Psoas muscle (tissue), 8 donors: ENCODE measurements at places on chromosomes 6 and 20.
A peak's percentile ranks its signal among the peaks of the same experiment; 100 is the strongest.

- no peak for DNase-seq
These were observed 51.5 kb downstream of the KCNS1 start for GRCh38 chr20:45049438-45049837.

DNA sequence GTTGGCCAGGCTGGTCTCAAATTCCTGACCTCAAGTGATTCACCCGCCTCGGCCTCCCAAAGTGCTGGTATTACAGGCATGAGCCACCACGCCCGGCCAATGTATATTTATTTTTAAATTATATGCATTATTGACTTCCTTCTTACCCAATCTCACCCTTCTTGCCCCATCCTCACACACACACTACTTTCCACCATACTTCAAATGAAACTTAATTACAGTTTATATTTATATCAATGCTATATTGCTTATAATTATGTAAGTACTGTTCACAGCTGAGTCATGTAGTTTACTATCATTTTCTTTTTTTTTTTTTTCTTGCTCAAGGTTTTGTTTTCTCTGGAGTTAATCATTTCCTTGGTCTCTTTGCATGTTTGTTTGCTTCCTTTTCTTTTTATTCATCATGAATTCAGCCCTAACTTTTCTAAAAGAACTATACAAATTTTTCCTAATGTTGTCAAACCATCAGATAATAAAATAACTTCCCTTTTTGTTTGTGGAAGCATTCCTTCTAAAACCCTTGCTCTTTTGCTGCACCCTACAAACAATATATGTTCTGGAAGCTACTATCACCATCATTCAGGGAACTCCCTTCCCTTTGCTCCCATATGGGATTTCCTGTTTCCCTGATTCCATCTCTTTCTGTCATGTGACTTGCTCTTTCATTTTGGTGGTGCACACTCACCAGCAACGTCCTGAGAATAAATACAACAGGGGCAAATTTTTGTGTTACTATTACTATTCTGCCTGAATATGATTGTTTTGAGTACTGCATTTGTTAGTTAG is 201.7 kb upstream of the SASH1 start:
- DNase-seq: no peak

GRCh38 chr20:59403261-59403961 is 103.0 kb downstream of the EDN3 start:
- peak; percentile 45 for DNase-seq

DNA sequence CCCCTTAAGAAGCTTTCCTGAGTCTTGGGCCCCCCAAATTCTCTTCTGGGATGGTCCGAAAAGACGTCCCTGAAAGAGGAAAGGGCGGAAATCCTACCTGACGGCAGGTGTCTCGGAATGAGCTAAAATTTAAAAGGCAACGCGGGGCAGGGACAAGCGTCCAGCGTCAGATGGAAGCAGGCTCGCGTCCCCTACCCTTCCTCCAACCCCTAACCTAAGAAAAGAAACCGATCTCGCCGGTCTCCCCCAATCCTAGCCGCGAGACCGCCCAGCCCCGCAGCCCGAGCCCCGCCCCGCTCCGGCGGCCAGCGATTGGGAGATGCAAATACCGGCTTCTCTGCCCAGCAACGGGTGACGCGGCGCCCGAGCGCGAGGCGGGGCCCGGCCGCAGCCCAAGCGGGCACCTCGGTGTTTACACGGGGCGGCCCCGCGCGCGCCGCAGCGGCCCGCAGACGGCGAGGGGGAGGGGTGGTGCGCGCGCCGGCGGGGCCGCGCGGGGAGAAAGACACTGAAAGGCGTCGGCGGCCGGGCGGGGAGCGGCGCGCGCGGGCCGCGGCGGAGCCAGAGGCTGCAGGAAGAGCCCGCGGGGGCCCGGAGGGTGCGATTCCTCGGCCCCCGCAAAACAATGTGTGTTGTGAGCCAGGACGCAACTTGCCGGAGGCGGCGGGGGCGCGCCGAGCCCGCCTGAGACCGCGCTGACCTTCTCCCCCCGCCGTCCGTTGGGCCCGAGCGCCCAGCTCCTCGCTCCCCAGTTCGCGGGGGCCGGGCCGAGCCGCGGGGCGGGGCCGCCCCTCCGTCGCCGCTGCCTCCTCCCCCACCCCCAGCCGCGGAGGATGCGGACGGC is at the start of gene SOX12:
TSS of gene SOX12 (plus strand) at position 508 of the 844 bp plus-strand sequence. CDS start 373 bp downstream, outside the sequence.
- peak; percentile 97 for DNase-seq

DNA sequence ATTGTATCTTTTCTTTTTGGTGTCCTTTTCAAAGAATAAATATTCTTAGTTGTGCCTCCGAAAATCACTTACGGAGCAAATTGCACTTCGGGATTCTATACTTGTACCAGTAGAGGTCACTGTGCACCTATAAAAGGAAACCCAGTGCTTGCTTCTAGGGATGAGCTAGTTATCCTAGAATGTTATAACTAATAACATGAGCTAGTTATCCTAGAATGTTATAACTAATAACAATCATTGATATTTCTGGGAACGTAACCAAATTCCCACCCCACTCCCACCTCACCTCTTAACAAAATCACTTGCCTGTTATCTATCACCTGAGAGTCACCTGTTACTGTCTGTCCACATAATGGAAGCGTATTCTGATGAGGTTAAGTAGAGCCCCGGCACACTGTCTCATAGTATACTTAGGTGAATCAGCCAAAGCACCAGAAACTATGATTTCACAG is 126.9 kb upstream of the TIAM2 start:
- DNase-seq: no peak

DNA sequence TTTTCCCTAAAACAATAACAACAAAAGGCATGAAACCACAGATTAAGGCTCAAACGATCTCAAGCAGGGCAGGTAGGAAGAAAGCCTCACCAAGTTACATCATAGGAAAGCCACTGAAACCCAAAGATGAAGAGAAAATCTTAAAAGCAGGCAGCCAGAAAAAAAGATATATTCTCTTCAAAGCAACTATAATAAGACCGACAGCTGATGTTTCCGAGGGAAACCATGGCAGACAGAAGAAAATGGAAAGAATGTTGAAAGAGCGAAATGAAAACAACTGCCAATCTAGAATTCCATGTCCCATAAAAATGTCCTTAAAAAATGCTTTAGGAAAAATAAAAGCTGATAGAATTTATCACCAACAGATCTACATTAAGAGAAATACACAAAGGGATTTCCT is 161.5 kb upstream of the THBS2 start:
- DNase-seq: no peak

DNA sequence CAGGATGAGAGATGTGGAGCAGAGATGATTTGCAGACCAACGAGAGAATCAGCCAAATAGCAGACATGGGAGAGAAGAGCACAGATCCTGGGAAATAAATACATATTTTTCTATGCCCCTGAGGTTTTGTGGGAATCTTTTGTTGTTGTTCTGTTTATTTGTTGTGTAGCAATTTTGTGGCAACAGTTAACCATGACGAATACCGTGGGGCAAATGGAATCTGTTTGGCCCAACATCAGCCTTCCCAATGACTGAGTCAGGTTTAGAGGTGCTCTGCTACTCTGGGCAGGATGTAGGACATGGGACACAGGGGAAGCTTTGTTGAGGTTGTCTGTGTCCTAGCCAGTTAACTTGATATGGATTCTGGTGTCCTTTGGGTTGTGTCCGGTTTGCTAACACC is 7.9 kb upstream of the SLC2A10 start:
- DNase-seq: no peak

- DNase-seq: no peak
These were observed 34.1 kb downstream of the TAF4 start for GRCh38 chr20:62031462-62032092.

DNA sequence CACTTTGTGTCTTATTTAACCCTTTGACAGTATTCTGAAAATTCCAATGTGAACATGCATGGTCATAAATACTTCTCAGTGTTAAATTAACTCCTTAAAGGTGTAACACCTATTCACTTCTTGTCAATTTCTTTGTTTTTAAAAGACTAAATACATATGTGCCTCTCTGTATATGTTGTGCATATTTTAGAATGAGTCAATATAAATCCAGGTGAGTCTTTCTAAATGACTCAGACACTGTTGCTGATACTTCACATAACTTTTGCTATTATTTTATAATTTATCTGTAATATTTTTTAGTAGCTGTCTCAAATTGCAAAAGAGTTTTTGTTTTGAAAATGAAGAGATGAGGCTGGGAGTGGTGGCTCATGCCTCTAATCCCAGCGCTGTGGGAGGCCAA is 36.0 kb downstream of the TIAM2 start:
- DNase-seq: no peak

GRCh38 chr6:6169141-6169540 is 151.3 kb downstream of the F13A1 start:
- DNase-seq: no peak

DNA sequence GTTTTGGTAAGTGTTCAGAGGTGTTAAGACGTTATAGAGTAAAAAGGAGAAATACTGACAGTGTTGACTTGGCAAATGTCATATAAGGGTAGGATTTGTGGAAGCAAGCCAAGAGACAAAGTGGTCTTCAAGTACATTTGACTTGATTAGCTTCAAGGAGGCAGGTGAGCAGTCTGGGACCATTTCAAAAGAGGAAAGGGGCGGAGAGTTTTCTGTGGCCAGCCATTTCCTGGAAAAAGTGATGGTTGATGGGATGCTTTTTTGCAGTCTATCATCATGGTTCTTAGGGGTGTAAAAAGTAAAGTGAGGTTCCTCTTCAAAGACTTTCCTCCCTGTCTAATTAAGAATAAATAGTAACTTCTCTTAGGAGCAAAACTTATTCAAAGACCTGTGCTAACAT is 28.7 kb downstream of the FKBP1A start:
- no peak for DNase-seq

DNA sequence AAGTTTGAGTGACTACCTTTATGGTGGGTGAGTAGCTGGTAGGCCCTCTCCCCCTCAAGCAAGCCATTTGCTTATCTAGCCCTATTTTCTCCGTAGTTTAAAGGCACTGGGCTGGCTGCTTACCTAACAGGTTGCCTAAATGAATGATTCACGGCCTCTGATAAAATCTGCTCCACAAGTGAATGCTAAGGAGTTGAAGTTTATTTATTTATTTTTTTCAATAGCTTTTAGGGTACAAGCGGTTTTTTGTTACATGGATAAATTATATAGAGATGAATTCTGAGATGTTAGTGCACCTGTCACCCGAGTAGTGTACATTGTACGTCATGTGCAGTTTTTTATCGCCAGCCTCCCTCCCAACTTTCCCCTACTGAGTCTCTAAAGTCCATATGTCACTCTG is 8.3 kb upstream of the CDH26 start:
- DNase-seq: no peak

DNA sequence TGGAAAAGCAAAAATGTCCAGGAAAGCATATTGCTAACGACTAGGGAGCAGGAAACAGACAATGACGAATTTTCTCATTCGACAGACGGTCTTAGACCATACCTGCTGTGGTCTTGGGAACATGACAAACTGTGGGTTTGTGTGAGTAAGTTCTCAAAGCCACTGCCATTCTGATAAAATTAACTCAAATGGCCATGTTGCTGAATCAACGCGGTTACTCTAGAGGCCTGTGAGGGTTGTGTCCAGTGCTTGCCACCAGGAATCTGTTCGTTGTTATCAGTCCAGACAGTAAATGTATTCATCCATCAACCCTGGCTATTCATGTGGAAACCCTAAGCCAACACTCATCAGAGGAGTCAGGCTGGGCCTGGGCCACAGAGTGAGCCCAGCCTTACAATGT is 124.3 kb downstream of the MYLK4 start:
- DNase-seq: no peak

GRCh38 chr6:11392778-11393507 is 144.6 kb upstream of the TMEM170B start:
- DNase-seq: no peak

DNA sequence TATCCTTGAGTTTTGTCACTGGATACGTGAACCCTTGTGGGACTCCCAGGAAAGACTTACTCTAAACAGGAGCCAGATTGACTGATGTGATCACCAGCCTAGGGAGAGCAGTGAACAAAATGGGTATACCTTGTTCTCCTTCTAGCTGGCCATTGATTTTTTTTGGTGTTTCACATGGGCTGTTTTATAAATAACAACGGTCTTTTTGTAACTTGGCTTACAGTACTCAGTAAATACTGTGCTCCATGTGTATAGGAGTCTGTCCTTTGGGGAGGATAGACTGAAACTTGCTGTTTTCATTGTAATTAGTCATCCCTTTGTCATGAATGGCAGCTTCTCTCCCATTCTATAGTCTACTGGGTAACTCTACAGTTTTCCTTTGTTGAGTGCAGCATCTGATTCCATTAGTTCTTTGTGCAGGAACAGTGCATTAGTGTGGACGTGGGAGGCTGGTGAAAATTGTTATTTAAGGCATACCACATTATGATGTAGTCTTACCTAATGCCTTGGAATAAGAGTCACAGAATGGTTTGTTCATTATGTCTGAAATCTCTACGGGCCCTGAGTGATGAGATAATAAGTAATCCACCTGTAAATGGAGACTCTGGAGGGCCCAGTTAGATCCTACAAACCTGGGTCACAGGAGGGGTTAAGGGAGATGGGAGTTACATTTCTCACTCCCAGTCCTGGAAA is 89.5 kb downstream of the TIAM2 start:
- no peak for DNase-seq

DNA sequence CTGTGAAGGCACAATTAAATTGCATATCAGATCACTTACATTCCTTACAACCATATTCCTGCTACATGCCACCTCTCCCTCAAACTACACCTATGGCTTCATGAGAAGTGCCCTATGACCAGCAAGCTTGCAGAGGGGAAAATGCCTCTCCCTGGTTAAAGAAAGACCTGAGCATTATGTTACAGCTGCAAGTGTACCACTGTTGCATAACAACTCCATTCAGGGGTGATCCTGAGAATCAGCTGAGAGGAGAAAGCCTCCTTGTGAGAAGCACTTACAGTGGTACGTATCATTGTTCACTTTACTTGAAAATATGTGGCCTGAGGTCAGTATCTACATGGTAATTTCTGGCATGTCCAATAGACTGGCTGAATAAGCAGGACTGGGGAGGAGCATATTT is 20.0 kb downstream of the PDSS2 start:
- DNase-seq: no peak

DNA sequence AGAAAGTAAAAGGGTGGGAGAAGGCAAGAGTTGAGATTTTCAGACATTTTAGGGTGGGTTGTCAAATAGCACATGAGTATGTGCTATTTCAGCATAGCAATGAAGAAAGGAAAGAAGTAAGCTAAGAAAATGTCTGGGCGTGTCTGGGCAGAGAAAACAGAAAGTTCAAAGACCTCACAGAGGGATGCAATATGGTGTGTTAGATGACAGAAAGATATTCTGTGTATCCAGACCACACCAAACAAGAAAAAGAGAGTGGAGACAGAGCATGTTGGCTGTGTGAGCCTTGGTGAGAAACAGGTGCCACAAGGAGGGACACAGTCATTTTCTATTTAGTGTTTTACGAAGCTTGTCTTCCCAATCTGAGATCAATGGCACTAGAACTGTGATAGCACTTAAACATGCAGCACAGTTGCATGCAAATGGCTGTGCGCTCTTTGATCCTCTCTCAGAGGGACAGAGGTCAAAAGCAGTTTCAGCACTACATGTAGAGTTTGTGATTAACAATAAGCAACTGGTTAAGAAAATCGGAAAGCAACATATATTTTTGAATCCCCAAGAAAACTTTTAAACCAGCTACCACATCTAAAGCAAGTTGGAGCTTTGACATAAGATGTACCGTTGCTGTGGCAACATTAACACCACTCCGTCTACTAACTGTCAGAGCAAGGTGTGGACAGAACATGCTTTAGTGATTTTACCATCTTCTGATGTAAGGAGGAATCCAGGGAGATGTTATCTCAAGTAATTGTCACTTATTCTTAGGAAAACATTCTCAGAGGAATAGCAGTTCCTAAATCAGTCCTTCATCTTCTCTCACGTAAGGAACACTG is 515.5 kb upstream of the NOX3 start:
- no peak for DNase-seq
